ENCODE measurements at places on chromosomes 16 and 17.

DNA sequence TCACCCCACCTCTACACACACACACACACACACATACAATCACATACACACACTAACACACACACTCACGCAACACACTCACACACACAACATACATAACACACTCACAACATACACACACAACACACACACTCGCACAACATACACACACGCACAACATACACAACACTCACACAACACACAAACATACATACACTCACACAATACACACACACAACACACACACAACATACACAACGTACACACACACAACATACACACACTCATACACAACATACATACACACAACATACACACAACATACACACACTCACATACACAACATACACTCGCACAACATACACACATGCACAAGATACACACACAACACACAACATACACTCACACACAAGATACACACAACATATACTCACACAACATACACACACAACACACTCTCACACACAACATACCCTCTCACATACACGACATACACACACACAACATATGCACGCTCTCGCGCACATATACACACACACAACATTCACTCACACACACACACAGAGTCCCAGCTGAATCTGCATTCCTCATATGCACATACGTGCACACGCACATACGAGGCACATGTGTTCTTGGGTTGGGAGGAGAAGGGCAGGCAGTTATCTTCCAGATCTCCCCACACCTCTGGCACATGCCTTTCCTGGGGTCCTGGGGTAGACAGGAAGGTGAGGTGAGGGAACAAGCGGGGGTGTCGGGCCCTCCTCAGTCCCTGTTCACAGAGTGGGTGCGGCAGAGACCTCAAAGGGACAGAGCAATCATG is 1.1 kb downstream of the ASGR2 start:
- DNase-seq: no peak

GRCh38 chr17:41439375-41439774 is 1.4 kb downstream of the KRT38 start:
- DNase-seq: no peak

GRCh38 chr17:80361495-80362220 is 53.3 kb upstream of the ENDOV start:
- no peak for DNase-seq

- no peak for DNase-seq
Observed at GRCh38 chr17:82929676-82930042, 89.8 kb upstream of the ZNF750 start.

DNA sequence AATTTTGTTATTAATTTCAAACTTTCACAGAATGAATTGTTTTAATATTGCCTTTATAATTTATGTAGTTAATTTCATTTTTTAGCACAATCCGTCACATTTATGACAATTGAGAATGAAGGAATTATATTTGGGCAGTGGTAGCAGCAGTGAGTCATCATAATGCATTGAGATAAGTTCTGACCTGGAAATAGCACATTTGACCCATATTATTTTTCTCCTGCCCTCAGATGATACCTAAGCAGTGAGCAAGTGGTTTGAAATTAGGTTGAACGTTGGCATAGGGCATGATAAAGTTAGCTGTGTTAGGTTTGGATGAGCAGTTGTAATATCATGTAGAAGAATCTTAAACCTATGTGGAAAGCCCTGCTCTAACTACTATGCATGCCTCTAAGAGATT is 1431.3 kb upstream of the CDH8 start:
- DNase-seq: no peak

DNA sequence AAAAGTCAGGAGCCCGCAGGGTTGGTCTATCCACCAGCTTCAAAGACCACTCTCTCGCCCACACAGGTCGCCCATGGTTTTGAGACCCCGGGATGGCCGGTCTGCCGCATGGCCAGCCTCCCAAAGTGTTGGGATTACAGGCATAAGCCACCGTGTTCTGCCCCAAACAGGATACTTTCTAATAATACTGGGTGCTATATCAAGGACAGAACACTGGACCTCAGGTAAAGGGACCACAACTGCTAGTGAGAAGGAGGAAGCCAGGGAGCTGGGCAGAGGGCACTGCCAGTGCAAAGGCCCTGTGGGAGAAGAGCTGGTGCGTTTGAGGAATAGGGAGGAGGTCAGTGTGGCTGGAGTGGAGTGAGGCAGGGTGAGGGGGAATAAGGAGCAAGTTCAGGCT is 34.1 kb downstream of the IL21R start:
- no peak for DNase-seq

- peak; percentile 6 for DNase-seq
Observed at GRCh38 chr16:24850289-24850938, 4.7 kb downstream of the SLC5A11 start.

DNA sequence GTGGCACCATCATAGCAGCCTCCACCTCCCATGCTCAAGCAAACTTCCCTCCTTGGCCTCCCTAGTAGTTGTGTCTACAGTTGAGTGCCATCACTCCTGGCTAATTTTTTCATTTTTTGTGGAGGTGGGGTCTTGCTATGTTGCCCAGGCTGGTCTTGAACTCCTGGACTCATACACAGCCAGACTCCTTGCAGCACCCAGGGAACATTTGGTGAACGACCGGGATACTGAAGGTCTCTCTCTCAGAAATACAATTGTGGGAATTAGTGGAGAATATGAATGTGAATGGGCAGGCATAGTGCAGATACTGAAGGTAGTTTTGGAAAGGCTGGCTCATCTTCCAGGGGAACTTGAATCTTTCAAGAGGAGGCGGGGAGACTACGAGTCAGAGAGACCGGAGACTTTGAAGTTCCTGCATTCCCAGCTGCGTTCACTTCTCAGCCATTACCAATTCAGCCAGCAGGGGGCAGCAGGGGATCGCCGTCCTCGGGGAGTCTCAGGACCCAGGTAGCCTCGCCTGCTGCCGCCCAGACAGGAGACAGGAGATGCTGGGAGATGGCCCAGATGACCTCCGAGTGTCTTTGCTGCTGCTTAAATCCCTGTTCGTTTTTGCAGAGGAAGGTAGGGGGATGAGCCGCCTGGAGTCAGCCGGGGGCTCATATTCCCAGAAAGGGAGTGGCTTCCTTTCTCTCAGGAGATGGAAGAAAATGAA is 68.6 kb downstream of the HAPSTR1 start:
- DNase-seq: peak; percentile 7

- no peak for DNase-seq
Observed at GRCh38 chr16:88894681-88895300, 28.3 kb upstream of the PABPN1L start.

Measured in fibroblast of skin of left quadriceps (primary cell).